ENCODE measurements at places on chromosomes 11 and 22.

DNA sequence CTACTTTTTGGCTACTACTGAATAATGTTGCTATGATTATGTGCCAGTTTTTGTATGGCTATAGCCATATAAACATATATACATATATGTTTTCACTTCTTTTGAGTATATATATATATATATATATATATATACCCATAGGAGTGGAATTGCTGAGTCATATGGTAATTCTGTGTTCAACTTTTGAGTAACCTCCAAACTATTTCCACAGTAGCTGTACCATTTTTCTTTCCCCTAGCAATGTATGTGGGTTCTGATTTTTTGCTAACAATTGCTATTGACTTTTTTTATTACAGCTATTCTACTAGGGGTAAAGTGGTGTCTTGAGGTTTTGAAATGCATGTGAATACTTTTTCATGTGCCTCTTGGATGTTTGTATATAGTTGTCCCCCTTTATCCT is 30.4 kb downstream of the CBL start:
- no peak for DNase-seq

DNA sequence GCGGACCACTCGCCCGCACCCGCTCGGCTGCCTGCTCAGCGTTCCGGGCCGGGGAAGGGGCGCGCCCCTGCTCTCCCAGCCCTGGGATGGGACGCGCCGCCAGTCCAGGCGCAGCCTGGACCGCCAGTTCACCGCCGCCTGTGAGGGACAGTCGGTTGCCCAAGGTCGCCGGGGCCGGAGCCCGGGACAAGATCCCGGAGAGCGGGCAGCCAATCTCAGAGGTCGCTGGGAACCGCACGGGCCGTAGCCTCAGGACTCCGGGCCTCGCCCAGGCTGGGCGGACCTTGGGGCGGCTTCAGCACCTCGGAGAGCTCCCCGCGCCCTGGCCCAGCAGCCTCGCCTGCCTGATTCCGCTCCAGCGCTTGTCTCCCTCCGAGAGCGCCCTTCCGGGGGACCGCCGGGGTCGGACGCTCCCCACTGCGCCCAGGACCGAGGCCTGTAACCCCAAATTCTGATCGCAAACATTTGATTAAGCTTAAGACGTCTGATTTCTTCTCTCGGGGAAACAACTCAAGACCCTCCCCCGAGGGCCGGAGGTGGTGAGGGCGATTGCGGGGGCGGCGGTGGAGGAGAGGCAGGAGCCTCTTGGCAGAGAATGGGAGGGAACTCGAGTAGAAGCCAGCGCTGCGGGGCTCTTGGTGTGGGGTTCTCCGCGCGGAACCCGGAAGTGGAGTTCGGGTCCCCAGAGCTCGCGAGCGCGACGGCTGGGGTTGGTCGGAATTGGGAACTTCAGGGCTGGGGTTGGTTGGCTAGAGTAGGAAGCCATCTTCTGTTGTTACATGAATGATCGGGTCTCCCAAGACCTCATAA is 1.1 kb upstream of the CHRM4 start:
- DNase-seq, result peak; percentile 76

GRCh38 chr11:68090706-68091105 is 30.5 kb downstream of the CHKA start:
- DNase-seq, result no peak

DNA sequence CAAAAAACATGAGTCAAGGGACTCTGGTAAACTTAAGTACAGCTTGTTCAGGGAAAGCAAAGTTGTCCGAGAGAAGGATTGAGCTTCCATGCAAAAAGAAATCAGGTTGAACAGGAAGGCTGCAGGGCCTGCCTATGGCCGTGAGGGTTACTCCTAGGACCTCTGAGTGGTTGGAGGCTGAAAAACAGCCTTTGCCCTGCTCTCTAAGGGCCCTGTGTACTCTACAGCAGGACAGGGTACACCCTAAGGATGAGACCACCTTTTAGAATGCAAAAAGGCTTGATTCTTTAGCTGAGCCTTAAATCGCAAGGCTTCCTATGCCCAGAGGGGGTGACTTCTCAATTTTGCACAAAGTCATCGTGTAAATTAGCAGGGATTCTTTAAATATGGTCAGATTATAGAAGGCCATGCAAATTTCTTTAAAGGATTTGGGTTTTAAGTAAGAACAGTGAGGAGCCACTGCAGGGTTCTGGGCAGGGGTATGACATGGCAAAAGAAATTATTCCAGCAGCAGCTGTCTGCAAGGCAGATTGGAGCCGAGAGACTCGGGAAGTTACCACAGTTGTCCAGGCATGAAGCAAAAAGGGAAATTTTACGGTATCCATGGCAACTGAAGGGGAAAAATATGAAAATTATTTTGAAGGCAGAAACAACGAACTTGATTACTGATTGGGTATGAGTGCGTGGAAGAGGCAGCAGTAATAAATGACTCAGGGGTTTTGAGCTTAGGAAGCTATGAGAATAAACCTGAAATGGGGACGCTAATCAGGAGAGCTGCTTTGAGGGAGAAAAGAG is 91.8 kb downstream of the FAM76B start:
- no peak for DNase-seq

DNA sequence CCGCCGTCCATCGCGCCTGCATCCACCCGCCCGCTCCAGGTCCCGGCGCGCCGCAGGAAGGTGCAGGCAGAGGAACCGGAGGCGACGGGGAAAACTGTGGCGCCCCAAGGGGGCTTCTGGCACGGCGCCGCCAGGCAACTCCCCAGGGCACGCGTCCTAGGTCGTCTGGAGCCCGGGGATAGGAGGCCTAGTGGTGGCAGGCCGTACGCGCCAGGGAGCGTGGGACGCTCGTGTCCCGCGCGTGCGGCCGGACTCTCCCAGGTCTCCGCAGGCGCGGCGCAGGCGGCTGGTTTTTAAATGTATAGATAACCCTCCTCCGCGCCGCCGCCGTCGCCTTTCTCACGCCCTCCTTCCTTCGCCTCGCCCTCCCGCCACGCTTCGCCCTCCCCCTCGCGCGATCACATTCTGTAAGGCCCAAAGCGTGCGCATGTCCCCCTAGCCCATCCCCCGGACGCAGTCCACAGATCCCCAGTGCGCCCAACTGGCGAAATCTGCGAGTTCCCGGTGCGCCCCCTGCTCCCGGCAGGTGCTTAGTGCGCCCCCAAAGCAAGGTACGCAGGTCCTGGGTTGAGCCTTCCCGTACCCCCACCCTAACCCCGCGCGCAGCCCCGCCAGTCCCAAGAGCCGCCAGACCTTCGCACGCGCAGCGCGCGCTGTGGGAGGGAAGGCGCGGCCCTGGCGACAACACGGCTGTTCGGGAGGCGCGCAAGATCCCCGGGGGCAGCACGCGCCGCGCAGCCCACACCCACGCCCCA is at the start of gene ASCL2:
TSS of gene ASCL2 (minus strand) at position 267 of the 755 bp plus-strand sequence. CDS start at position 11, 256 bp downstream.
- no peak for DNase-seq

DNA sequence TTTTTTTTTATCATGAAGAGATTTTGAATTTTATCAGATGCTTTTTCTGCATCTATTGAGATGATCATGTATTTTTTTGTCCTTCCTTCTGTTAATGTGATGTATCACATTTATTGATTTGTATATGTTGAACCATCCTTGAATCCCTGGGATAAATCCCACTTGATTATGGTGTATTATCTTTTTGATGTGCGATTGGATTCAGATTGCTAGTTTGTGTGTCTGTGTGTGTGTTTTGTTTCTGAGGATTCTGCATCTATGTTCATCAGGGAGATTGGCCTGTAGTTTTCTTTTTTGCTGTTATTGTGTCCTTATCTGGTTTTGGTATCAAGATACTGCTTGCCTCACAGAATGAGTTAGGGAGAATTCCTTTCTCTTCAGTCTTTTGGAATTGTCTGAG is 52.6 kb downstream of the KCNQ1OT1 start:
- no peak for DNase-seq

- no peak for DNase-seq
These were observed 113.7 kb upstream of the NCAM1 start for GRCh38 chr11:112847568-112847967.

GRCh38 chr11:45048313-45048841 is 97.7 kb upstream of the TP53I11 start:
- DNase-seq, result no peak

DNA sequence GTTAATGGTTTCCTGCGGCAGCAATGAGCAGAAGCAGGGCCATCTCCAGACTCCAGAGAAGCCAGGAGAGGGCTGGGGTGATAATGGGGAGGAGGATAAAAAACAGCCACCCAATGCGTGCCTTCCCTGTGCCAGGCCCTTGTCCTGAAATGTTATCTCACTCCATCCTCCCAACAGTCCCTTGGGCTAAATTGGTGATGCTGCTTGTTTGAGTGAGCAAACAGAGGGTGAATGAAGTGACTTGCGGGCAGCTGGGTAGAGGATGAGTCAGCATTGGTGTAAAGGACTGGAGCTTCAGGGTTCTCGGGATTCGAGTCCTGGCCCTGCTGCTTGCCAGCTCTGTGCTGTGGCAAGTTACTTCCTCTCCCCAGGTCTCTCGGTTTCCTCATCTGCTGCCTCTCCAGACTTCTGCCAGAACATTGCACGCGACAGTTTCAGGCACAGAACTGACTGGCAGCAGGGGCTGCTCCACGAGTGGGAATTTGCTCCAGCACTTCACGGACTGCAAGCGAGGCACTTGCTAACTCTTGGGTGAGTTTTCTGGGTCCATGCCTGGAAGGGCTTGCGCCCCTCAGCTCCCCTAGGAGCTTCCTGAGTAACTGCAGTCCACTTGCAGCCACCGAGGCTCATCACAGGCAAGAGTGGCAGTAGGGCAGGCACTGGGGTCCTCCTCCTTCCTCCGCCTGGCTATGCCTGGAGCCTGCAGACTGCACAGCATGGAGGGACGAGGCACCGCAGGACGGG is at the start of gene P2RY6:
TSS of gene P2RY6 (plus strand) at position 403 of the 744 bp plus-strand sequence. CDS start 24,181 bp downstream, outside the sequence.
- DNase-seq, result peak; percentile 20
